ENCODE measurements at places on chromosomes 6 and 20.

GRCh38 chr6:83824831-83825230 lies 28.3 kb upstream of the RIPPLY2 start:
- no peaks in the 10 kb centered on the region for H3K36me3 ChIP-seq
- H3K4me3 ChIP-seq: no peak overlapping the region
- H3K27me3 ChIP-seq: no peaks in the 10 kb centered on the region
- H3K4me1 ChIP-seq: no peaks in the 10 kb centered on the region

DNA sequence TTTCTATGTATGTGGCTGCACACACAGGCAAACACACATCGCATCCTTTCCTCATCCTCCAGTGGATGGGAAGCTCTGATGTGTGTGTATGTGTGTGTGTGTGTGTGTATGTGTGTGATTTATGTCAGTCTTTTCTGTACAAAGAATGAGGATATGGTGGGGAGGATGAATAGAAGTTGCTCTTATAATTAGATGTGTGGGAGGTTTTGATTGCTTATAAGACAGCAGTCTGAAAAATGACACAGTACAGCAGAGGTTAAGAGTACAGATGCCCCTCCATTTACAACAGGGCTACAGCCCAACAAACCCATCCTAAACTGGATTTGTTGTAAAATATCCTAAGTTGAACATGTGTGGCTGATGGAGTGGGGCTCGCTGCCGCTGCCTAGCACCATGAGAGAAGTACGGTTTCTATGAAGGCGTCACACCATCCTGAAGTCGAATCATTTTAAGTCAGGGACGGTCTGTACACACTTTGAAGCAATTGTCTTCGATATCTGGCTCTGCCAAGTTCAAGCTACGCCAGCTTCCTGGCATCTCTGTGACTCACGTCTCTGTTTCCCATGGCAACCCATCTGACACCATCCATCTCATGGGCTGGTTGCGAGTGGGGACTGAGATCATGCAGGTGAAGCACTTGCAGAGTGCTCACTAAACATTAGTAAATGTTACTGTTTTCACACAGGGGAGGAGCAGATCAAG lies 252.6 kb downstream of the MYLK4 start:
- no peak overlapping the region for H3K4me3 ChIP-seq
- no peaks in the 10 kb centered on the region for H3K4me1 ChIP-seq
- no peak for DNase-seq
- no peaks in the 10 kb centered on the region for H3K36me3 ChIP-seq
- peaks cover 7% of the 10 kb centered on the region for H3K27me3 ChIP-seq

DNA sequence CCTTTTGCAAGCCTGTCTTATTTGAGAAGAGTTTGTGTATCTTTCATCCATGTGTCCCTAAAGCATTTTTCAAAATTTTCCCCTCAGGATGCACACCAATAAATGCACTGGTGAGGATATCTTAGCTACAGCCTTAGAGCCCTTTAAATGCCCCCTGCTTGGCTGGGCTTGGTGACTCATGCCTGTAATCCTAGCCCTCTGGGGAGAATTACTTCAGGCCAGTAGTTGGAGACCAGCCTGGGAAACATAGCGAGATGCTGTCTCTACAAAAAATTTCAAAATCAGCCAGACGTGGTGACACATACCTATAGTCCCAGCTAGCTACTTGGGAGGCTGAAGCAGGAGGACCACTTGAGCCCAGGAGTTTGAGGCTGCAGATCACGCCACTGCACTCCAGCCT lies 33.8 kb upstream of the PLCB4 start:
- H3K27ac ChIP-seq: no peak overlapping the region
- no peaks in the 10 kb centered on the region for H3K4me1 ChIP-seq
- H3K4me3 ChIP-seq: no peak overlapping the region
- no peaks in the 10 kb centered on the region for H3K36me3 ChIP-seq

- no peaks in the 10 kb centered on the region for H3K36me3 ChIP-seq
- no peaks in the 10 kb centered on the region for H3K27me3 ChIP-seq
- no peak for DNase-seq
- no peak overlapping the region for H3K27ac ChIP-seq
- no peak overlapping the region for H3K4me3 ChIP-seq
These were observed 296.3 kb upstream of the JAG1 start for GRCh38 chr20:10970109-10970508.

DNA sequence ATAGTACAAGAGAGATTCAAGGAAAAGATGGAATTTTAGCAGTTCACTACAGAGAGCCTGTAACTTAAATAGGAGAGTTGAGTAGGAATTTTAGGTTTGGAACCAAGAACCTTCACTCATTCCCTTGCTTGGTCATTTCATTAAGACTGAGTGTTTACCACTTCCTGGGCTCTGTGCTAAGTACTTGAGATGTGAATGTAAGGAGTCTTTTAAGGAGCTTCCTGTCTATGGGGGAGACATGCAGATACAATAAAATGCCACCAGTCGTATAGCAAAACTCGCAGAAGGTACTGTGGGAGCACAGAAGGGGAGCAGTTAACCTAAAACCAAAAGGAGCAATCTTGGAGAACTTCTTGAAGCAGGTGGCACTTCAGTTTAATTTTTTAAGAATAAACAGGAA lies 204.2 kb downstream of the SLC24A3 start:
- H3K4me3 ChIP-seq: no peak overlapping the region
- no peak for DNase-seq
- H3K27me3 ChIP-seq: peaks cover 8% of the 10 kb centered on the region
- H3K27ac ChIP-seq: no peak overlapping the region

- H3K4me1 ChIP-seq: no peaks in the 10 kb centered on the region
- no peak overlapping the region for H3K4me3 ChIP-seq
- H3K27ac ChIP-seq: peak overlapping the region; percentile 7
- DNase-seq: no peak
These were observed 21.2 kb downstream of the TGM2 start for GRCh38 chr20:38143646-38144554.

DNA sequence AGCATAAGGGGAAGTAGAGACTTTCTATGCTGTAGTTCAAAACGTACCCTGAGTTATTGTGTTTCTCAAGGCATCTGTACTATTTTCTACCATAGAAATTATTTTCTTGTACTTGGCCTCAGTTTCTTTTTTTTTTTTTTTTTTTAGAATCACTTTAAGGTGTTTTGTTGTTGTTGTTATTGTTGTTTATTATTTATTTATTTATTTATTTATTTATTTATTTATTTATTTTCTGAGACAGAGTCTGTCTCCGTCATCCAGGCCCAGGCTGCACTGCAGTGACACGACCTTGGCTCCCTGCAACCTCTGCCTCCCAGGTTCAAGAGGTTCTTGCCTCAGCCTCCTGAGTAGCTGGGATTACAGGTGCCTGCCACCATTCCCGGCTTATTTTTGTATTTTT lies 179.1 kb downstream of the GRIK2 start:
- no peak for DNase-seq
- no peaks in the 10 kb centered on the region for H3K36me3 ChIP-seq
- H3K4me1 ChIP-seq: no peaks in the 10 kb centered on the region
- H3K4me3 ChIP-seq: no peak overlapping the region
- H3K27me3 ChIP-seq: no peaks in the 10 kb centered on the region
- H3K27ac ChIP-seq: no peak overlapping the region

GRCh38 chr6:114514170-114514569 lies 171.3 kb upstream of the HS3ST5 start:
- H3K27me3 ChIP-seq: no peaks in the 10 kb centered on the region
- no peak for DNase-seq
- no peak overlapping the region for H3K4me3 ChIP-seq
- H3K36me3 ChIP-seq: no peaks in the 10 kb centered on the region
- no peak overlapping the region for H3K27ac ChIP-seq

DNA sequence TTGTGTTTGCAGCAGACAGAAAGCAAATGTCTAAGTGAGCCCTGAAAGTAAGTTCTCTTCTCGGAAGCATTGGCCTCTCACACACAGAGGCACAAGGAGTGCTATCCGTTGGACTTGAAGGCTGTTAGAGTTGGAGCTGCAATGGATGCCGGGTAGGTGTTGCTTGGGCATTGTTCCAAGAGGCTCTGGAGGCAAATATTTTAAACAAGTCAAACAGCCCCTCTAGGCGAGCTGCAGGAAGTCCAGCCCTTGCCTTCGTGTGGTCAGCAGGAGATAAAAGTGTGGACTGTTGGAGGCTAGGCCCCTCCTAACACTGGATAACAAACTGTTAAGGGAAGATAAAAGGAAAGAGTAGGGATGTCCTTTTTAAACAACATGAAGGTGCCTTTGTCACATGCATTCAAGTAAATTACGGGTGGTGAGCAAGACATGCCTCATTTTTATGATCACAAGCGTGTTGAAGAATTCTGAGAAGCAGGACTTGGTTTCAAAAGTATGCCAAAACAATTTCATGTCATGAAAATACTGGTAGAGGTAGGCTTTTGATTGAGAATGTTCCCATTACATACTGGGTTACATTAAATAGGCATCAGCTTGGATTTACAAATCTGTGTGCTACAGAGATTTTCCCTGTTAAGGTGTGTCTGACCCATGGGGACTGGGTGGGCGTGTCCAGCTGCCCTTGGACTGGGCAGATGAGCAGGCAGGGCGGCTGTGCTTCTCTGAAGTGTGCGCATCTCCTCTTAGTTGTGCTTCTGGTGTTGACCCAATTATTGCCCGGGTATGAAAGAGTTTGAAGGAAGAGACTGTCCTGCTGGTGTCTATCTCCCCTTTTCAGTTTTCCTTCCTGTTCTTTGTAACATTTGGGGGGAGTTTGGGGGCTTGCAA lies 57.5 kb downstream of the RREB1 start:
- no peaks in the 10 kb centered on the region for H3K27me3 ChIP-seq
- no peak for DNase-seq
- H3K4me3 ChIP-seq: no peak overlapping the region

DNA sequence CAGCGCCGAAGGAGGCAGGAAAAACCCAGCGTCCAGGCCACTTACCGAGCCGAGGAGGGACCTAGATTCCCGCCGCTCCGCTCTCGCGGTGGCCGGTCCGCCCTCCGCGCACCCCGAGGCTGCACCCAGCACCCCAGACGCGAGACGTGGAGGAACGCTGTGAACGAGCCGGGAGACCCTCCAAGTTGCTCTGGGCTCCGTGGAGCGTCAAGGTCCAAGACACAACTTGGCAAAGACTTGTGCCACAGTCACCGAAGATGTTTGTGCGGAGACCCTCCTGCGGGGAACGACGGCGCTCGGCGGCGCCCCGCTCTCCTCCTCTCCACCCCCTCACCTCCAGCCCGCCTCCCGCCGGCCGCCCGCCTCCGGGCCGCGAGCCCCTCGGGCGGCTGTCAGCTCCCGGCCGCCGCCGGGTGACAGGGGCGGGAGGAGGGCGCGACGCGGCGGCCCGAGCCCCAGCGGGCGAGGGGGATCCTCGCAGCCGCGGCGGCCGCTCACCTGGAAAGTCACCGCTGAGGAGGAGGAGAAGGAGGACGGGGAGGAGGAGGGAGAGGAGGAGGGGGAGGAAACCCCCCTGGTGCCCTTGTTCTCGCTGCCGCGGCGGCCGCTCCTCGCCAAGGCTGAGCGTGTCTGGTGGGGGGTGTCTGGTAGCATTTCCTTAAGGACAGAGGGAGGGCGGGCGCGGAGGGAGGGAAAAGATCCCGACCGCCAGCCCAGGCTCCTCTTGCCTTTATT lies 637 bp upstream of the HIVEP2 start:
- H3K36me3 ChIP-seq: no peaks in the 10 kb centered on the region
- no peaks in the 10 kb centered on the region for H3K27me3 ChIP-seq
- DNase-seq: peak; percentile 77

- H3K4me1 ChIP-seq: no peaks in the 10 kb centered on the region
- H3K27ac ChIP-seq: no peak overlapping the region
- H3K27me3 ChIP-seq: peaks cover 15% of the 10 kb centered on the region
- H3K36me3 ChIP-seq: no peaks in the 10 kb centered on the region
These were observed 188.5 kb upstream of the PMEPA1 start for GRCh38 chr20:57898332-57898731.

DNA sequence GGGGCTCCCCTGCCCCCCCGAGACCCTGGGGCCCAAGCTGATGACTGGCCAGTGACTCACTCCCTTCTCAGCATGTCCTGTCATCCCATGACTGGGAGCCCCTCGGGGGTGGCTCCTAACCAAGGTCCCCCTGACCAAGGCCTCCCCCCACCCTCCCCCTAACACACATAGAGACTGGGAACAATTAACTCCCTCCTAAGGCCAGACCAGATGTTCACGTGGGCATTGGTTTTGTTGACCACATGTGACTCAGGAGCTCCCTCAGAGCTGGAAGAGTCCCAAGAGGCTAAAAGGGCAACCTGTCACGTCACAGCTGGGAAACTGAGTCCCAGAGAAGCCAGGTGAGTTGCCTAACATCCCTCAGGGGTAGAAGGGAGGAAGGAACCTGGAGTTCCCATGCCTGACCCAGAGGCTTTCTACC lies 10.6 kb upstream of the CCN5 start:
- no peak for DNase-seq
- peaks cover 15% of the 10 kb centered on the region for H3K27me3 ChIP-seq
- H3K4me3 ChIP-seq: no peak overlapping the region
- H3K4me1 ChIP-seq: peaks cover 6% of the 10 kb centered on the region

DNA sequence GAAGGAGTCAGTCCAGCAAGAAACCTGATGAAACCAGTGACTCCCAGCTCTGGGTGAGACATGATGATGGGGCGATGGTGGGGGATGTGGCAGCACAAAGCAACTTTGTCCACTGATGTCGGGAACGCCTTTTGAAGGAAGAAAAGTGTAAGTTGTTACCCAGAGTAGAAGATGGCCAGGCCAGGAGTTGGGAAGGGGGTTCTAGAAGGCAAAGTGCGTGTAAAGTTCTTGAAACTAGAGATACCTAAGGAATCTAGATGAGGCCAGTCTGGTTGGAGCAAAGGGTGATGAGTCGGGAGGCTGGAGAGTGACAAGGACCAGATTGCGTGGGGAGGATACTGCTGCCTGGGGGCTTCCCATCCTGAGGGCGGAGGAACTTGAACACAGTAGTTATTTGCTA lies 117.0 kb downstream of the PHACTR3 start:
- H3K27ac ChIP-seq: no peak overlapping the region
- no peak for DNase-seq
- no peaks in the 10 kb centered on the region for H3K4me1 ChIP-seq
- H3K4me3 ChIP-seq: no peak overlapping the region
- peaks cover 4% of the 10 kb centered on the region for H3K27me3 ChIP-seq
- no peaks in the 10 kb centered on the region for H3K36me3 ChIP-seq

- H3K27me3 ChIP-seq: no peaks in the 10 kb centered on the region
- H3K36me3 ChIP-seq: no peaks in the 10 kb centered on the region
- no peaks in the 10 kb centered on the region for H3K4me1 ChIP-seq
- no peak overlapping the region for H3K27ac ChIP-seq
- H3K4me3 ChIP-seq: no peak overlapping the region
These were observed 119.0 kb upstream of the MCHR2 start for GRCh38 chr6:100112855-100113508.
